ENCODE measurements at places on chromosomes 3 and 15. TPM values are rescaled to one million over a fixed set of nuclear protein-coding genes. Genes with fewer than 3 reads are reported as not detected.
A peak's percentile ranks its signal among the peaks of the same experiment; 100 is the strongest.

GRCh38 chr3:125202197-125202596, 10.4 kb downstream of the SLC12A8 start:
- DNase-seq: no peak

GRCh38 chr3:114698146-114699105, 404.6 kb downstream of the TIGIT start:
- no peak for DNase-seq

Gene DNASE1L3
- total RNA-seq: 0.72 TPM

DNA sequence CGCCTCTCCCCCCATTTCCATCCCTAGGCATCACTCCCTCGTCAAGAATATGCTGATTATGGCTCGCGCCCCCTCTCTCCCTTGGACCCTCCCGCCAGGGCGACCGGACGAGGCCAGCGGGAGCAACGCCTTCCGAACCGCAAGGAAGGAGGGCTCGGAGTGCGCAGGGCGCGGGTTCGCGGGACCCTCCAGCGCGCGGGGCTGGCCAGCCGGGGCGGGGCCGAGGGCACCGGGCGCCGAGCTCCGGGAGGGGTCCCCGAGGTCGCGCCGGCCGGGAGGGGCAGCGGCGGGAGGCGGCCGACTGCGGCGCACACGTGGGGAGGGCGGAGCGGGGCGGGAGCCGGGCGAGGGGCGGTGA, 483 bp downstream of the EHD4 start:
- DNase-seq: no peak

Gene CERS3
- total RNA-seq: not detected

Gene TEX55
- total RNA-seq: not detected

- DNase-seq: no peak
Measured at GRCh38 chr3:25887907-25888306, 98.0 kb downstream of the OXSM start.

DNA sequence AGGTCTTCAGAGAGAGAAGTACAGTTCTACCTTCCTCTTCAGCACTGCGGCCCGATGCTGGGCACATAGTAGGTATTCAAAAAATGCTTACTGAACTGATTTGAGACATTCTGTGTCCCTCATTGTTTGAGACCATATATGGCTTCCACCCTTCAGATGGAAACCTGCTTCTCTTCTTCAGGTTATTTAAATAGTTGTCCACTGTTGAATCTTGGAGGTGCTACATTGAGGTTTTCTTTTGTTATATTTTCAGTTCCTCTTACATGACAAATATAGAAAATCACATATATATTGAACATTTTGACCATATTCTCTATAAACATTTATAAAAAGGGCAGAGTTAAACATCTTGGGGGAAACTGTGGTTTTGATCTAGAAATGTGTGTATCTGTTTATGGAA, 200.2 kb upstream of the LRRC3B start:
- DNase-seq: no peak

Gene BCHE
- 6.4 TPM for total RNA-seq

GRCh38 chr3:168134931-168135330, 39.2 kb upstream of the GOLIM4 start:
- DNase-seq: no peak

DNA sequence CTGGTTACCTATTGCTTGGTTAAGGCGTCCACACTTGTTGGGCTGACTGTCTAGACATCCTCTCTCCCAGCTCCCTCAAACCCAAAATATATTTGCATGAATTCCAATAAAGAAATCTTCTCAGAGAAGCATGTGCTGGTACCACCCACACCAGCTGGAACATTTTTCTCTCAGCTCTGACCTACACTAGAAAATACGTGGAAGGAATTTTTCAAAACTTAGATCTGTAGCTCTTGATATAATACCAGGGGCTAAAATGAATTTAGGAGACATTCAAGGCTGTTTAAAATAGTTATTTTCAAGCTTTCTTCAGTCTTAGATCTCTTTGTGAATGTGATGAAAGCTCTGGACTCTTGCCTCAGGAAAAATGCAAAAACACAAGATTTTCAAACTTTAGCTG, 590.4 kb downstream of the PDCD6IP start:
- DNase-seq: no peak

GRCh38 chr3:187334904-187335303, 33.3 kb upstream of the RTP4 start:
- DNase-seq: no peak

DNA sequence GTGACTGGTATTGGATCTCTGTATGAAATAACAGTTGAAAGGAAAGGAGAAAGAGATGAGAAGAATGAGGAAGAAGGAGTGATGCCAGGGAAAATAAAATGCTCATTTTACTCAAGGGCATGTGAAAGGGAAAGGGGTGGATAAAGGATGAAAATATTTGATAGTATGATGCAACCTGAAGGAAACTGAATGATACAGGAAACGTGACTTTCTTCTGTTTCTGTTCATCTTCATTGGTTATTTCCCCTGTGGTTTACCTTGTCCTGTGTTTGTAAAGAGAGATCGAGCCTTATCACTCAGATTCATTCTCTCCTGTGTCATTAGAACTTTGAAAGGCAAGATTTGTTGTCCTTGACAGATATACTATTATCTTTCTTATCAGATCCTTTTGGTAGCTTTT, 243.6 kb upstream of the SLITRK3 start:
- no peak for DNase-seq

- DNase-seq: no peak
Measured at GRCh38 chr3:25257026-25257425, 171.0 kb upstream of the RARB start.

Gene NEO1
- 135 TPM for total RNA-seq

Gene MUC20
- 8.7 TPM for total RNA-seq

GRCh38 chr15:101611007-101611406, 41.2 kb downstream of the TM2D3 start:
- DNase-seq: no peak

DNA sequence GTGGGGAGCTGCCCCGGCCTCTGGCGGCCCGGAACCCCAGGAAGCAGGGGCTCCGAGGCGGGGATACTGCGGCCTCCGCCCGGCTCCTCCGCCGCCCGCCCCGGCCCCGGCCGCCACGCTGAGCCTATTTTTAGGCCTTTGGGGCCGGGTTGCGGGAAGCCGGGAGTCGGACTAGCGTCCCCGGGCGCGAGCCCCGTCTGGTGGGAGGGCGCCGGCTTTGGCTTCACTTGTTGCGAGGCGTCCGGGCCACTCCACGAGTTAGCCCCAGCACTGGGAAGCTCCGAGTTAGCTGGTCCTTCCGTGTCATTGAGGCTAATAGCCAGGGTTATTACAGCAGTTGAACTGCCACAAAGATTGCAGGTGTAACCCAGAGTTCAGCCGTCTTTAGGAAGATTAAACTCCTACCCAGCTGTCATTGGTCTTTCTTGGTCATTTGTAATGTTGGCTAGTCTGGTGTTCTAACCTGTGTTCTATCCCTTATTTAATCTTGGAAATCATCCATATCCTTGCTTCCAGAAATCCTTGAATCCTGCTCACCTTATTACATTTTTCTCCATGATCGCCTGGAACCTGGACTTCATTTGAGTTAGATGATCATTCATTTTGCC, 791 bp downstream of the GYG1 start:
- DNase-seq: peak; percentile 29

GRCh38 chr15:101457696-101458095, 31.8 kb downstream of the PCSK6 start:
- no peak for DNase-seq

Gene ZNF774
- 8.0 TPM for total RNA-seq

DNA sequence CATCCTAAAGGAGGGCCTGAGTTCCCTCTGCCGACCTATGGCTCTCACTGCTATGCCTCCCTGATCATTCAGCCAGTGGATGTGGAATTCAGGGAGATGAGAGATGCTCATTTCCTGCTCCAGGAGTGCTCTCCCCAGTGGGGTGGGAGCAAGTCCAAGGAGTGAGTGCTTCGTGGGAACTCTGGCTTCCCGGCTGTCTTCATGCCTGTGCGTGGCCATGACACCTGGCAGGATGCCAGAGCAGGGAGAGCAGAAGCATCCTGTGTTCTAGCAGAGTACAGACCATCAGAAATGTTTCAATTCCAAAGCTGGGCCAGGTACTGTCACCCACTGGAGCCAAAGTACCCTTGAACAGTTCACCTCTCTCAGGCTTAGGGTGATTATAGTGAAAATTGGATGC, 45.1 kb downstream of the APH1B start:
- no peak for DNase-seq

DNA sequence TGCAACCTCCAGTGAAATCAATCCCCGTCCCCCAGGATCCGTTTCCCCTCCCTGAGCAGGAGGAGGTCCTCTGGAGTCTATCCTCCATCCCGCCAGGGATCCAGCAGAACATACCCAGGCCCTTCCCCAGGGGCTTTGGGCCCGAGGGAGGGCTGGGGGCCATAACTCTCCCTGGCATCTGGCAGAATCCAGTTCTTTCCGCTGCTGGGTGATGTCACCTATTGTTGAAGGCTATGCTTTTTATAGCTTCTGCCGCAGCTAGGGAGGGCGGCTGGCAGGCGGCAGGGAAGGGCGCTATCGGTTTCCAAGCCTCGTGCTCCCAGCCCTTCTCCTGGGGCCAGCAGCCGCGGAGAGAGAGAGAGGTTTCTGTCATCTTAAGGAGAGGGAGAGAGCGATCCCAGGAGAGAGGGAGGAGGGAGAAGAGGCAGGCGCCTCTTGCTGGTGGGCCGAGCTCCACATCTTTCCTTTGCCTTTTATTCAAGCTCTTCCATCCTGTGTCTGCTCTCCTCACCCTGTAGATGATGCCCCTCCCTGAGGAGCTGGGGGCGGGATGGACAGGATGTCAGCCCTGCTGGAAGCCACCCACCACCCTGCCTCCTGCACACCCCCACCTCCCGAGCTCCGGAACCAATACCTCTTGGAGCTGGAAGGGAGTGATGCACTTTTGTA, 120.1 kb downstream of the ANP32A start:
- DNase-seq: peak; percentile 61

DNA sequence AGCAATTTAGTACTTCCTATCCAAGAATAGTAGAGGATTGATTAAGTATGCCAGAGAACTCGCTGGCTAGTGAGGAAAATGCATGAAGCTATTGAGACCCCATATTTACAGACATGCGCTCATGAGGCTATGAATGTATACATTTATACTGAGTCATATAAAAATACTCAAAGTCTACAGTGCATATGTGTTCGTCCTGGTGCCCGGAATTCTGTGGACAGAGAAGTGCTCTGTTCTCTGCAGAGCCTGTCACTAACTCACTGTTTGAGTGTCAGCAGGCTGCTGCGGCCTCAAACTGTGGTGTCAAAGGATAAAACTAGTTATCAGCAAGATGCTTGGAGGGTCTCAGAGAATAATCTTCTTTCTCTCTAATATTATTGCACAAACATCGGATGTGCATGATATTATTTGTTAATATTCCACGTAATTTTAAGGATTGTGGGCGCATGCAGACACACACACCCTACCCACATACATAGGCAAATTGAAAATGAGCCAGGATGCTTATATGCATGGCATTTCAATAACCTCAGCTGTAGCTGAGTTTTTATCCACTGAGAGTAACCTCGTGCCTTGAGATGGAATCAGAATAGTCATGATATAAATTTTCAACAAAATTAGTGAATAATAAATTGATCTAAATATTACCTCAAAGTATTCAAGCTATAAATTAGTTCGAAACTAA, 50.0 kb upstream of the TSC22D2 start:
- no peak for DNase-seq

- DNase-seq: no peak
Measured at GRCh38 chr3:14775011-14775410, 43.8 kb upstream of the FGD5 start.

DNA sequence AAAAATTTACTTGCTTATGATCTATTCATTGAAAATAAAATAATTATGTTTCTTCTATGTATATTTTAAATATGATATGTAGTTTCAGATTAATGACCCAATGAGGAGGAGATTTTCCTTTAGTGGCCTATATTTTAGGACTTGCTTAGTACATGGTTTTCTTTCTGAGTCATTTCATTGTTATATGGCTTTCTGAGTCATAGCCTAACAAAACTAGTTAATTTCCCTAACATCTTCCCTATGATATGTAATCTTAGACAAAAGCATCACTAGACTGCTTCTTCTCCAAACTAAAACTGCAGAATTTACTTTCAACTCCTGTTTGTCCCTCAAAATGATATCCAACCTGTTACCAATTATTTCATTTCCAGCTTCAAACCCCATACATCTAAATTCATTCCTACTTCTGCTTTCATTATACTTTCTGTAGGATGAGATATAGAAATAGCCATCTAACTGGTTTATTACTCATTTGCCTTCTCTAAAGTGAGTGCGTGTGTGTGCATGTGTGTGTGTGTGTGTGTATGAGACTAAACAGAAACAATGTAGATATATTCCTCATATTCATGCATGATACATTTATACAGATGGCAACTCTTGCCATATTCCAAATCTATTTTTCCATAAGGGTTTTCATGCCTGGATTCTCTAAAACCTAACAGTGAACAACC, 915.0 kb upstream of the GBE1 start:
- no peak for DNase-seq

DNA sequence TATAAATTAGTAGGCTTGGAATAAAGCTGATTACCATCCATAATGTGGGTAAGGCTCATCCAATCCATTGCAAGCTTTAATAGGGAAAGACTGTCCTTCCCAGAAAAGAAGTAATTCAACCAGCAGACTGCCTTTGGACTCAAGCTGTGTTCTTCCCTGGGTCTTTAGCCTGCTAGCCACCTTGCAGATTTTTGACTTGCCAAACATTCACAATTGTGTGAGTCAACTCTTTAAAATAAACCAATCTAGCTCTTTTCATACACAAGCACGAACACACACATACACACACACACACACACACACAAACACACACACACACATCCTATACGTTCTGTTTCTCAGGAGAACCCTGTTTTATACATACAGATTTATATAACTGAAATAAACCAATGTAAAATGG, 248.1 kb downstream of the NAALADL2 start:
- DNase-seq: no peak

Gene GOLGA8J
- not detected for total RNA-seq

GRCh38 chr15:45378149-45378912, at the start of gene GATM:
GATM (minus strand) TSS chr15:45378544; CDS start chr15:45378453, 91 bp downstream.
- peak; percentile 77 for DNase-seq
